Glomerular endothelial cell (primary cell): ENCODE measurements at places on chromosomes 7 and 10. TPM values are rescaled to one million over a fixed set of nuclear protein-coding genes. Genes with fewer than 3 reads are reported as not detected.

The TMEM176A gene
- total RNA-seq: not detected in 2 replicates

- DNase-seq: no peak
Observed at GRCh38 chr10:80856186-80856585, 318.5 kb downstream of the SH2D4B start.

GRCh38 chr7:3949242-3949640 lies 648.2 kb downstream of the SDK1 start:
- no peak for DNase-seq

GRCh38 chr7:68900096-68900495 lies 698.2 kb upstream of the AUTS2 start:
- DNase-seq: no peak

- no peak for DNase-seq
Observed at GRCh38 chr10:88200312-88201032, 337.0 kb downstream of the PTEN start.
